ENCODE measurements at places on chromosomes 1 and 21. TPM values are rescaled to one million over a fixed set of nuclear protein-coding genes. Genes with fewer than 3 reads are reported as not detected.

DNA sequence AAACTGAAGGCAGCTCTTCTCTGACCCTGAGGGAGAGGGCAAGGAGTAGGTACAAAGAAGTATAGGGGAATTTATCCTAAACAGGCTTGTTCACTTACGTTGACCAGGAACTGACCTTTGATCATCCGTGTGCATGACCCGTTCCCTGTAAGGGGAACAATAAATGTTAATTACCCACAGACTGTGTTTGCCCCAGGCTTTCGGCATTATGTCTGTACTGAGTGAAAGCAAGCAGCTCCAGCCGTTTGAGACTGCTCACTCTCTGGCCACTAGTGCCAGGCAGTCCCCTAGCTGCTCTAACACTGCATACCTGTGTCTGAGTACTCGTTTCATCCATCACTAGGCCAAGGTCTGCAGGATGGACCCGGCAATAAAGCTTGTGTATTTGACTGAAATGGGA, 1365.3 kb downstream of the NCAM2 start:
- DNase-seq: no peak

DNA sequence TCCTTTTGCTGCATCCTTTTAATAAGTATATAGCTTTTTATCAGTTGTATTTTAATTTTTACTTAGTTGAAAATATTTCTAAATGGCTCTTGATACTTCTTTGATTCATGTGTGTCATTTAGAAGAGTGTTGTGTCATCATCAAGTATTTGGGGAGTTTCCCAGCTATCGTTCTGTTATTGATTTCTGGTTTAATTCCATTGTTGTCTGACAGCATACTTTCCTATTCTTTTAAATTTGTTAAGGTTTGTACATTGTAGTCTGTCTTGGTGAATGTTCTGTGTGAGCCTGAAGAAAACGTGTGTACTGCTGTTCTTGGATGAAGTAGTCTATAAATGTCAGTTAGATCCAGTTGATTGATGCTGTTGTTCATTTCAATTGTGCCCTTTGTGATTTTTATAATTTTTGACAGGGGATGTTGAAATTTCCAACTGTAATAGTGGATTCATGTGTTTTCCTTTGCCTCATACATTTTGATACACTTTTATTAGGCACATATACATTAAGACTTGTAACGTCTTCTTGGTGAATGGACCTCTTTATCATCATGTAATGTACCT, 24.8 kb downstream of the SDCCAG8 start:
- DNase-seq: no peak

ATPAF1 gene
- 33.1 TPM for total RNA-seq

DNA sequence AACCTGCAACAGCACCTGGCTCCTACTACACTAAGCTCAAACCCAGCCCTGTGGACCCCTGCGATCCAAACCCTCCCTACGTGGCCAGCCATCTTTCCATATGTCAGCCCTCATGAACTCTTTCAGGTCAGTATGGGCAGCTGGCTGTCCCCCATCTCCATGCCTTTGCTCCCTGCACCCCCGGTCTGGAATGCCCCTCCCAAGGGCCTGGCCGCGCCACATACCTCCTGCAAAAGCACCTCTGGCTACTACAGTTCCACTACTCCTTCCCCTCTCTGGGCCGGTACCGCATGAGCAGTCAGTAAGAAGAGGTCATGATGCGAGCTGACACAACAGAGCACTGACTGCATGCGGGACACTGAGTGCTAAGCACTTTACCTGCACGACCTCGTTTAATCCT, 10.0 kb upstream of the TAGLN2 start:
- DNase-seq: no peak

DNA sequence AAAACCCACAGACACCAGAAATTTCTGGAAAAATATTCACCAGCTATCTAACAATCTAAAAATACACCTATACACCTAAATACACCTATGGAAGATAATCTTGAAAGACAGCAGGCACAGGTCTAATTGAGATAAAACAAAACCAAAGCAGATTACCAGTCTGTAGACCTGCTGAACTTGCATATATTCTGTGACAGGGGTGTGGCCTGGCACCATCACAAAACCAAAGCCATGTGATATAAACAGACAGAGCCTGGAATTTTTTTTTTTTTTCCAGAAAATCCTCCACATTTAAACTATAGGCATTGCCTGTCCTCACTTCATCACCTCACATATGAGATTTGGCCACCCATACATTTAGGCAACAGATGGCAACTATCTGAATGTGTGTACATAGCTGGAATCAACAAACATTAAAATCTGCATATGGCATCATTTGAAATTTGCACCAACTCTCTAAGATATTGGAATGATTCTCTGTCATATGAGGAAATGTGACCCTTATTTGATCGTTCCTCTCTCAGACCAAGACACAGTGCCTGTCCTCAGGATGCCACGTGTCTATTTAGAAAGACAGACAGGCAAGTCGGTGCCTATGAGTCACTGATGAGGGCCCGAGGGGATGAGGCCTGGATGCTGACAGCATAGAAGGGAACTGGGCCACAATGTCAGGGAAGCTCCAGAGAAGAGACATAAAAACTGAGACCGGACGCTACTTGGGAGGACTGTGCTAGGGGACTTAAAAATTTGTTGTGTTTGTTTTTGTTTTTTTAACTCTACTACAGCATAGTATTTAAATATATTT, 32.6 kb downstream of the NMNAT2 start:
- no peak for DNase-seq

LRRIQ3 gene
- total RNA-seq: 1.4 TPM

All from omental fat pad (tissue), 4 donors.